ENCODE measurements at places on chromosomes 7 and 10.

- no peak for DNase-seq
Observed at GRCh38 chr7:79452495-79453265, 787 bp downstream of the MAGI2 start.

DNA sequence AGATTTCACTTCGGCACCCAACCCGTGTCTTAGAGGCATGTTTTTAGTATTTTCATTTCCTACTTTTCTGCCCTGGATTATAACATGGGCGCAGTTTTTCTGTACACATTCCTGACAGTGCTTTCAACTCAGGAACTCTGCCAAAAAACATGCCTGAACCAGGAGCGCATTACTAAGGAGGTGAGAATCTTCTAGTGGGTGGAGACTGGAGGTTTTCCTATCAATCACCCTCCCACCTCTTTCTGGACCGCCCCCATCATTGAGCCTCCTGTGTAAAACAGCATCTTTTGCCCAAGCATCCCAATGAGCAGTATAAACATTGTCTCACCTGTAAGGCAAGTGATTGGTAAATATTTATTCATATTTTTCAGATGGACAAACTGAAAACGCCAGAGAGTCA, 53.2 kb downstream of the STK17A start:
- no peak for DNase-seq

DNA sequence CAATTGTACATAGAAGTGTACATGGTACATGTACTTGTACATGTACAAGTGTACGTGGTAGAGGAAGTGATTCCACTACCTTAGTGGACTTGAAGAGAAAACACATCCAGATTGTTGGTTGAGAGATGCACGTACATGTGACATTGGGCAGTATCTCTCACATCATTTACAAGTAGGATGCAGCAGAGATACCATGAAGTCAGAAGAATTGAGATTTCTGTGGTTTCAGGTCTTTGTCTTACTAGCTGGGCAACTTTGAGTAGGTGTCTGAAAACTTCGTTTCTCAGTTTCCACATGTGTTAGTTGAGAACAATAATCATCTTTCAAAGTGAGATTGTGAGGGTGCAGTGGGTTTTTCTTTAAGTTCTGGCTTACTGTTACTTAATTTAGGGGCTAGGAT, 21.5 kb downstream of the CLDN12 start:
- no peak for DNase-seq

DNA sequence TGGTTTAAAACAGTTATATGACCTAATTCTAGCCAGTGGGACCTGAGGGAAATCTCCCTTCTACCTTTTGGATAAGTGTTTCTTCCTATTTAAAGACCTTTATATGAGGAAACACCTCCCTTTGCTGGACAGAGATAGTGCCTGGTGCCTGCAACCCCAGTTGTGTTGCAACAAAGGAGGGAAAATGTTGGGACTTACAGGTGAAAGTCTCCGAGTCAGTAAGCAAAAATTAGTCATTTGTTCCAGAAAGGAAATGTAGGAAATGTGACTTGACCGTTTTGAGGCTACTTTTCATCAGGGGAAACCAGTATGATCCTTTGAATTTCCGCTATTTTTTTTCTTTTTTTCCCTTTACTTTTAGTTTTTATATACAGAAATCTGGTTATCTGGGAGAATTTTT, 165.5 kb downstream of the DKK1 start:
- DNase-seq, result no peak

DNA sequence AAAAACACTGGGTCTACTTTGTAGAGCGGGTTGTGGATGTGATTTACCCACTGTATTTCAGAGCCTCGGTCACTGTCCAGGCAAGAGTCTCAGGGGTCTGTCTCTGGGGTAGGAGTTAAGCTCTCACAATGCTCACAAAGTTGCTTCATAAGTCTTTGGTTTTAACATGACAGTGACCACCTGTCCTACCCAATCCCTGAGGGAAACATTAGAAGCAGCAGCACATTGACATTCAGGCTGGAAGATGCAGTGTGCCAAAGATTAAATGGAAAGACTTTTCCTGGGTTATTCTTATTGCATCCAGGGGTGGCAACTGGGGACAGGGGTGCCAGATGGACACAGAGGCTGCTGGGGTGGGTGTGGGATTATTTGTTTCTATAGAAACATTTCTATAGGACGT, 330.0 kb downstream of the RNLS start:
- DNase-seq, result no peak

Data from stimulated activated CD4-positive, alpha-beta T cell treated with anti-CD3 and anti-CD28 coated beads, Interleukin-4, amount 100 ng/mL, for 1 hour (primary cell).